NCI-H1417 treated with DMSO at 0.1 percent for 48 hours (cell line): ENCODE measurements at places on chromosomes 5 and 9.

GRCh38 chr9:105331160-105331559, 86.7 kb downstream of the SLC44A1 start:
- DNase-seq = no peak

GRCh38 chr5:149747141-149747832, 17.2 kb downstream of the PPARGC1B start:
- no peak for DNase-seq

DNA sequence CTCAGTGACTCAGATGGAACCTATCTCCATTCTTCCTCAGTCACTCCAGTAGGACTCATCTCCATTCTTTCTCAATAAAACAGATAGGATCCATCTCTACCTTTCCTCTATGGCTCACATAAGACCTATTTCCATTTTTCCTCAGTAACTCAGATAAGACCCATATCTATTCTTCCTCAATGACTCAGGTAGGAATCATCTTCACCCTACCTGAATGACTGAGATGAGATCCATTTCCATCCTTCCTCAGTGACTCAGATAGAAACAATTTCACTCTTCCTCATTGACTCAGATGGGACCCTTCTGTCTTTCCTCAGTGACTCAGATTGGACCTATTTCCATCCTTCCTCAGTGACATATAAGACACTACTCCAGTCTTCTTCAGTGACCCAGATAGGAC, 165.1 kb downstream of the FBXO4 start:
- no peak for DNase-seq

DNA sequence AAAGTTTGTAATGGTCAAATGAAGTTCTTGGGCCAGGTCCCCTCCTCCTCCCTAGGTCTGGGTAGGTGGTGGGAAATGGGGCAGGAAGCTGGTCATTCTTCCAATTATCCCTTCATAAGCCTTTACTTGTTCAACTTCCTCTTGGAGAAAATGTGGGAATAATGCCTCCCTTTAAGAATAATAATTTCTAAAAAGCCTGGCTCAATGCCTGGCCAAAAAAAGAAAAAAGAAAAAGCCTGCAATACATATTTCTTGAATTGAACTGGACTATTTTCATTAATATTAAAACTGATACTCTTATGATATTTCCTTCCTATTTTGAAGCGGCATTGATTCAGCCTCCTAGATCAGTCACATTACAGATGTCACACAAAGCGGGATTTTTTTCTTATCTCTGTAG, 600.9 kb downstream of the CCDC171 start:
- DNase-seq = no peak

DNA sequence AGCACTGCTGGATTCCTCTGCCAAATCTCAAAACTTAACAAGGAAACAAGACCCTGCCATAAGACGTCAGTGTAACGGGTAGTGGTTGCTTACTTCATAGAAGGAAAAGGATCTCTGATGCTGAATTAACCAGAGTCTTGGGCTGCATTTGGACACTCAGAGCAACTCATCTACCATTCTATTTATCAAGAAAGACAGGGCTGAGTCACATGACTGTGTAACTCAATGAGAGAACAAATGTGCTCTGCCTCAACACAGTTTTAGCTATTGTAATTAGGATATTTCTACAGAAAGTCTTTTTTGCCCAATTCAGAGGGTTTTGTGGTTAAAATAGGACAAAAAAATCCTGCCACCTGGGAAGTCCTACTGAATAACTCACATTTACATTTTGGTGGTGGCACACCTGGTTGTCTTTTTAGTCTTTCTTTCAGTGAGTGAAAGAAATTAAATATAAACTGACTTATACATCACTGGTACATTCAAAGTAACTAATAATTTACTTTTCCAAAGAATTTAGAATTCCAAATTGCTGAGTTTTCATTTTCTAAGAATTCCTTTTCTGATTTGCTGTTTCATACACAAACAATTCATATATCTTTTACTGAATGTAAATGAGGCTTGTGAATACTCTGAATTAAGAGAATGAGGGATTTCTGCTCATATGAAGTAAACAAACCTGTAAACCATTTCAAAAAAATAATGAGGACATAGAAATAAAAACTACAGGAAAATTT, 104.4 kb downstream of the MPDZ start:
- no peak for DNase-seq
